NCI-H2029 treated with DMSO at 0.1 percent for 48 hours (cell line): ENCODE measurements at places on chromosomes 4 and X.

- no peak for DNase-seq
Observed at GRCh38 chrX:130702867-130703707, 199.9 kb downstream of the ENOX2 start.

GRCh38 chr4:113221990-113222389, 172.5 kb downstream of the ANK2 start:
- DNase-seq = no peak

DNA sequence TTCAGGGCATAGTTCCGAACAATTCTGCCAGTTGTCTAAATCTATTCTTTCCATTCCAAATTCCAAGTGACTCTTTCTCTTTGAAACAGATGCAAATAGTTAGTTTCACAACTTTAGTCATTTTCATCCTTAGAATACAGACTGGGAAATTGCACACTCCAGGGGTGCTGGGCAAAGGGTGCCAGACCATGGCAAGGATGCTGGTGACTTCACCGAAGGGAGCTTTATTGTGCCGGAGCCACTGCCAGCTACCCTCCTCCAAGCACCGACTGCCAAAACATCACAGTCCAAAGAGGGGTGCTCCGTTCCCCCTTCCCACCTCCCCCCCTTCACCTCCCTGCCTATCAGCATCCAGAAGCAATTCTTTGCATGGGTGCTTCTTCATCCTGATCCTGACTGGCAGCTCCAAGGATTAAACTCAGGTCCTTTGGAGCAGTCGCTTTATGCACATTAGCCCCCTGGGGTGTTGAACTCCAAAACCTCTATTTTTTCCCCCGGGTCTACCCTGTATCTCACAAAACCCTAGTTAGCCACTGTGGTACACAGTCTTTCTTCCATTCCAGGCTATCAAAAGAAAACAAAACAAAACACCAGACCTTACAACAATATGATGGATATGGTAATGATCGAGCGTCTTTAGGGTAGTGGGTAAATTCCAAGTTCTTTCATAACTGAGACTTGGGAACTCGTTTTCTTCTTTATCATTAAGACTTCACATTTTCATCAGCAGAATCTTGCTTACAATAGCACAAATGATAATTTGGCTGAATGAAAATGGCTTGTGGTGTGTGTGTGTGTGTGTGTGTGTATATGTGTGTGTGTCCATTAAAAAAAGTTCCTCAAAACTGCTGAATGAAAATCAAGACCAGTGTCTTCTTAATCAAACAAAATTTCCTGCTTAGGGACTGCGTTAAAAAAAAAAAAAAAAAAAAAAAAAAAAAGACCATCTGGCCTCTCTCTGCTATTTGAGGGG, 28.7 kb downstream of the MID1 start:
- no peak for DNase-seq

- no peak for DNase-seq
Observed at GRCh38 chrX:151825925-151826485, 86.7 kb upstream of the MAGEA4 start.

DNA sequence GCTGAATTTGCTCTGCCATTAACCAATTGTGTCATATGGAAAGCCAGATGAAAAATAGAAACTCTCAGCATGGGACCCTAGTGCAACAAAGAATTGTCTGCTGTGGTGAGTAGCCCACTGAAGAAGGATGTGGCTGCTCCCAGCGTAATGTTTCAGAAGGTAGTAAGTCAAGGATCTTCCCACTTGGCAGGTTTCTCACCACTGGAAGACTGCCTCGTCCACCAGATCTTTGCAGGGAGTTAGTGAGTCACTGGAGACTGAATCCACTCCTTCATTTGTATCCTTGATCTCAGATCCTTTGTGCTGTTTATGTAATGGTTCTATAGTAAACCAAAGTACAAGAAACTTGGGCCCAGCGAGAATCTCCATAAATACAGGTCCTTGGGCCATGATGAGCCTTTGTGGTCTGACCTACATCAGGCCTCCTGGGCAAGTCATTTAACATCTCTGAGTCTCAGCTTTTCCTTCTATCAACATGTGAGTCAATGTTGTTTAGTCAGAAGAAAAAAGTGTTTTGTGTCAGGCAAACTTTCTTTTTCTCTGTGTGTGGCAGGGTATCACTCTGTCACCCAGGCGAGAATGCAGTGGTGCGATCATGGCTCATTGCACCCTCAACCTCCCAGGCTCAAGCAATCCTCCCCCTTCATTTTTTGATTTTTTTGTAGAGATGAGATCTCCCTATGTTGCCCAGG, 78.0 kb upstream of the CCDC160 start:
- DNase-seq = no peak

DNA sequence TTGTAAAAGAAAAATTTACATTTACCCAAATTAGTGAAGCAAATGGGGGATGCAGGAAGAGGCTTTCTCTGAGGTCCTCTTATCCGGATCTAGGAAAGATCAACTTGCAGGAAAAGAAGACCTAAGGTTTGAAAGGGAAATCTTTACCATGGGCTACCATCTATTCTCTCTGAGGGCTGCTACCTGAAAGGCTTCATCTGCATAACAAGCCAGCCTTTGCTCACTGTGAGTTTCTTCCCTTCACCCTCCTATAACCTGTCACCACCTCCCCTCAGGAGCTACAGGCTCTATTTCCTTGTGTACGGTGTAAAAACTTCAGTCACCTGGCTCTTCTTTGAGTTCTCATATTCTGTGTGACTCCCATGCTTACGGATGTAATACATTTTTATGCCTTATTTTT, 118.6 kb upstream of the BEND4 start:
- DNase-seq = no peak

DNA sequence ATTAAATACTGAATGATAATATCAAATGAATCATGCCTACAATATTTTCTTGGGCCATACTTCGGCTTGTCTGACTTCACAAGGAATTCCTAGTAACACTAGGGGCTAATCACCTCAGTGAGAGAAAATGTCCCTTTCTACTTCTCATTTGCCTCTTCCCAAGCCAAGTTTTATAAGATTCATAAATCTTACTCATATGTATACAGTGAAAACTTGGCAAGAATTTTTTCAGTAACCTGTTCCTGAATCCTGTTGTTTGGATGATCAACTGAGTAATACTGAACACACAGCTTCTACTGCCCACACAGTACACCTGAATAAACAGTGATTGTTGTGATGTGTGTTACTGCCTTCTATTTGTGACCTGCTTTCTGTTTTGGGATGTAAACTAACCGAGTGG, 16.5 kb downstream of the TMPRSS11E start:
- DNase-seq = no peak

DNA sequence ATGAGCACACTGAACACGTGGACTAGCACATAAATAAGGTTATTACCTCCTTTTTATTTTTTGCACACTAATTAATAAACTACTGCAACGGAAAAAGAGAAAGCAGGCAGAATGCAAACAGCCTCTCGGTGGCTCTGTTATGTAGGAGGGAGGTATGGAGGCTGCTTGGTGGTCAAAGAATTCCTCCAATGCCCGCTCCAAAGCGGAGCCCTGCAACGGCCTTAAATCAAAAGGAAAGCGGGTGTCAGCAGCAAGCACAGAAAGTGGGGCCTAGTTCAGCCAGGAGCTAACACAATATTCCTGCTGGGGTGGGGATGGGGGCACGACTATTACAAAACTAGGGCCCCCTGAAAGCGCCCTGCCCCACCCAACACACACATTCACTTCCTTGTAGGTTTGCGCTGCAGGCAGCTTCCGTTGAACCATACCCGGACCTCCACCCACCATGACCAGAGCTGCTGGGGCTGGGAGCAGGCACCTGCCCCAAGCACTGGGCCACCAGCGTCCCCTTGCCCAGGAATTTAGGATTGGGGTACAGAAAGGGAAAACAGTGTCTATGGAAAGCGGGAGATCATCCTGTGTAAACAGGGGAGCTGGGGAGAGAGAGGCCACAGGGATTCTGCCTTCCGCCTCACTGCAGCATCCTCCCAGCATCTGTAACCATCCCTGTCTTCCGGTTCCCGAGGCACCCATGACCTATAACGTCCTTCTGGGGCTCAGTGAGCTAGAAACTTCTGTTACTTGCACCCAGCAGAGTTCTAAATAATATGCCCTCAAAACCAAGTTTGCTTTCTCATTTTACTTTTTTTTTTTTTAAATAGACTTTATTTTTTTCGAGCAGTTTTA, 57.1 kb upstream of the DDX3X start:
- no peak for DNase-seq

- no peak for DNase-seq
Observed at GRCh38 chr4:63063760-63064159, 1345.5 kb downstream of the TECRL start.

GRCh38 chr4:135927651-135928050, 1604.6 kb downstream of the PCDH18 start:
- no peak for DNase-seq

DNA sequence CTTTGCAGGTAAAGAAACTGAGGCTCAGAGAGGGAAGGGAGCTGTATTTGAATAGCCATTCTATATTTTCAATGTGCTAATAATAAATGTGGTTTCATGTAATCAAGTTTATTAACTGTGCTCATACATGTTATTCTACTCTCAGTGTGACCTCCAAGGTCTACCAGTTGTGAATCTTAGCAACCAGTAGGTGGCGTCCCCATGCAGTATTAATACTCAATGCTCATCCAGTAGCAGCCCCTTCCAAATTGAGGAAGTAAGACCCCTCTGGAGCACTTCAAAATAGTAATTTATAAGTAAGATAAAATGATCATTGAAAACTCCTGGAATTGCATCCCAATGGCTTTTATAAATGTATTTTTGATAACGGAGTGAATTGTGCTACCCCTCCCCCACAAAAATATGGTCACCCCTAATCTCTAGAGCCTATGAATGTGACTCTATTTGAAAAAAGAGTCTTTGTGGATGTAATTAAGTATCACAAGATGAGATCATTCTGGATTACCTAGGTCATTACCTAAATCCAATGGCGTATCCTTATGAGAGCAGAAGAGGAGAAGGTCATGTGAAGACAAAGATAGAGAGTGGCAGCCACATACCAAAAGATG, 20.4 kb upstream of the SEPSECS start:
- DNase-seq = no peak

DNA sequence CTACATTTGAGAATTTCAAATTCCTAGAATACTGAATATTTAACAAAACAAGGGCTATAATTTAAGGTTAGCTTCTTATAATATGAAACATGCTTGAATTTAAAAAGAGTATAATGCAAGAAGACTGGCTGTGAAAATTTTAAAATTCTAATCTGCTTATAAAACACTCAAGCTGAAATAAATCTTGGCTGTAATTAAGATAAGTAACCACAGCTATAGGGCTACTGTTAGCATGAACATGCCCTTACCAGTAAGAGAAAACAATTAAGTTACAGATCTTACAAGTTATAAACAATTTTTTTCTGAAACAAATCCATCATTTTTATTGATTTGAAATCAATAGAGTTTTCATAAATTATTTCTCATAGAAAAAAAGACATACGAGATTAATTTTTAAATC, 148.2 kb downstream of the INPP4B start:
- no peak for DNase-seq

GRCh38 chrX:7119950-7120877, 27.3 kb upstream of the STS start:
- DNase-seq = no peak
